ENCODE measurements at places on chromosomes 3 and 15.

DNA sequence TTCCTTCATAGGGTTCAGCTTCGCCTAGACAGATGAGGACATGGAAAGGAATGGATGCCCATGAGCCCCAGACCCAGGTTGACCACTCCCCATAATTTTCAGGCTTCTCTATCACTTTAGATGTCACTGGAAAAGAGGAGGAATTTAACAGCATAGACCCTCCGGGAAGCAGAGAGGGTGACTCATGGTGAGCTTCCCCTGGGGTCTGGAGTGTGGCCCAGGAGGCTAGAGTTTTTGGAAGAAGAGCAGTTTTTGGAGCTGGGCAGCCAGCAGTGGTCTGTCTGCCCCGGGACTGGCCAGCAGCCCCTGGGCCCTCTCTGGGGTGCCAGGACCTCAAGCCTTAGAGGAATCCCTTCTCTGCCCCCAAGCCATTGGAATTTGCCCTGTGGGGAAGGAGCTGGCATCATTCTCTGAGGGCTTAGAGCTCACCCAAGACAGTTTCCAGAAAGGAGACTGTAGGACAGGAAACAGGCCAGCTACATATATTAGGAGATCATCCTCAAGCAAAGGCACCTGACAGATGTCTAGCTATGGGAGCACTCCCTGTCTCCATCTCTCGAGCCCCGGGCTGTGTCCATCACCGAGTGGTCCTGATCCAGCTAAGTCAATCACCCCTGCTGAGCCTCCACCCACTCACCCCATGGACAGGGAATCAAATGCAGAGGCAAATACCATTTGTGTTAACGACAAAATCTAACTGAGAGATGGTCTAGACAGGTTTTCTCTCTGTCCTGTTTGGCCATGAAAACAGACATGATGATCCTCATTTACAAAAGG lies 67.3 kb downstream of the MEGF11 start:
- DNase-seq, result no peak

GRCh38 chr3:140822401-140823047 lies 119.1 kb upstream of the SLC25A36 start:
- DNase-seq, result no peak

GRCh38 chr3:101725194-101725889 lies 928 bp downstream of the CEP97 start:
- peak; percentile 51 for DNase-seq

- DNase-seq, result no peak
These were observed 27.9 kb downstream of the AKAP13 start for GRCh38 chr15:85408270-85408746.

DNA sequence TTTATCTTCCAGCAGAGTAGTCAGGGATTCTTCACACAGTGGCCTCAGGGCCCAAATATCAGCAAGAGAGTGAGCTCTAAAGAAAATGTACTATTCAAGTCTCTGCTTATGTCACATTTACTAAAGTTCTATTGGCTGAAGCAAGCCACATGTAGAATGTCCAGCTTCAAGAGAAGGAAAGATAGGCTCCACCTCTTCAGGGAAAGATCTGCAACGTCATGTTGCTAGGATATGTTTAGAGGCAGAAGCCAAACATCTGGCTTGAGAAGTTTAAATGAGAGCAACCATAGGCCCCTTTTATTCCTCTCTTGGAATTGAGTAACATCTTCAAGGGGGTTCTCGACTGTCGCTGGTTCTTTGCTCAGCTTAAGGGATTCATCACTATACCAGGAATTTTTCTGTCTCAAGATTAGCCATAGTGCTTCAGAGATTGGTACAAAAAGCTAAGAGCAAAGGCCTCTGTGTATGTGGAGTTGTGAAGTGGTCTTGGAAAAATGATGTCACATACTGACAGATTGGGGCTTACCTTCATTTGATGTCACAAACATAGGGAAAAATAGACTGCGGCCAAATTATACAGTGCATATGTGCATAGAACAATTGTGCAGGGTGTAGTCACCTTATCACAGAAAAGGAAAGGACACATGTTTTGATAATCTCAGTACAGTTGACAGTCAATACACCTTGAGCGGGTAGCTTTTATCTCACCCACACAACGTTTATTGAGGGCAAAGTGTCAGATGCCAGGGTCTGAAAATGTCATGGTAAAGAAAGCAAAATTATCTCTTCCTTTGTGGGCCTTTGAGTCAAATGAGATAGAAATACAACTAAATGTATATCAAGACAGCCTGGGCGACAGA lies 11.3 kb upstream of the THRB start:
- no peak for DNase-seq

GRCh38 chr3:4426782-4427344 lies 40.2 kb downstream of the SUMF1 start:
- DNase-seq, result no peak
